Iris pigment epithelial cell (primary cell): ENCODE measurements at places on chromosomes 6 and 20.

DNA sequence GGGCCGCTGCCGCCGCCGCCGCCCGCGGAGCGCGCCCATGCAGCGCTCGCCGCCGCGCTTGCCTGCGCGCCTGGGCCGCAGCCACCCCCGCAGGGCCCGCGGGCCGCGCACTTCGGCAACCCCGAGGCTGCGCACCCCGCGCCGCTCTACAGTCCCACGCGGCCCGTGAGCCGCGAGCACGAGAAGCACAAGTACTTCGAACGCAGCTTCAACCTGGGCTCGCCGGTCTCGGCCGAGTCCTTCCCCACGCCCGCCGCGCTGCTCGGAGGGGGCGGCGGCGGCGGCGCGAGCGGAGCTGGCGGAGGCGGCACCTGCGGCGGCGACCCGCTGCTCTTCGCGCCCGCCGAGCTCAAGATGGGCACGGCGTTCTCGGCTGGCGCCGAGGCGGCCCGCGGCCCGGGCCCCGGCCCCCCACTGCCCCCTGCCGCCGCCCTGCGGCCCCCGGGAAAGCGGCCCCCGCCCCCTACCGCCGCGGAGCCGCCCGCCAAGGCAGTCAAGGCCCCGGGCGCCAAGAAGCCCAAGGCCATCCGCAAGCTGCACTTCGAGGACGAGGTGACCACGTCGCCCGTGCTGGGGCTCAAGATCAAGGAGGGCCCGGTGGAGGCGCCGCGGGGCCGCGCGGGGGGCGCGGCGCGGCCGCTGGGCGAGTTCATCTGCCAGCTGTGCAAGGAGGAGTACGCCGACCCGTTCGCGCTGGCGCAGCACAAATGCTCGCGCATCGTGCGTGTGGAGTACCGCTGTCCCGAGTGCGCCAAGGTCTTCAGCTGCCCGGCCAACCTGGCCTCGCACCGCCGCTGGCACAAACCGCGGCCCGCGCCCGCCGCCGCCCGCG is 730 bp downstream of the INSM1 start:
- DNase-seq: no peak

GRCh38 chr20:33299111-33299603 is 16.1 kb downstream of the BPIFB1 start:
- DNase-seq: peak; percentile 26

- DNase-seq: no peak
Measured at GRCh38 chr20:39778847-39779604, 816.9 kb downstream of the DHX35 start.

- DNase-seq: no peak
Measured at GRCh38 chr6:33983109-33983716, 162.7 kb downstream of the GRM4 start.

GRCh38 chr20:49279677-49280462 is 2.0 kb upstream of the ZNFX1 start:
- no peak for DNase-seq

DNA sequence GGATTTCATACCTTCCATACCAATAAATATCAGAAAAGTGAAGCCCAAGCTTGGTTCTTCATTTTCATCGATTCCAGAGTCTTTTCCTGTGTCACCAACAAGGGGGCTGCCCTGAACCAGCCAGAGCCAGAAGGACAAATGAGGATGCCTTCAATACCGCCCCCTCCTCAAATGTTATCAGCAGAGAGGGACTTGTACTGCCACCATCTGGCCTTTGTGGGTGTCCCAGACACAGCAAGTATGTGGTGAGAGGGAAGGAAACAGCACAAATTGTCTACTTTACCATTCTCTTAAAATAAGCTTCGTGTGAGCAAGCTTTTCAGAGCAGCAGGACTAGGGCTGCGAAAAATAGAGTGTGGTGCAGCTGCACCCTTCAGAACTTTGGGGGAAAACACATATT is 165.3 kb downstream of the SOBP start:
- no peak for DNase-seq

- peak; percentile 23 for DNase-seq
Measured at GRCh38 chr6:28105245-28105639, 19.2 kb upstream of the ZSCAN16 start.

GRCh38 chr6:34813028-34813713 is 21.3 kb downstream of the BLTP3A start:
- DNase-seq: no peak

- peak; percentile 70 for DNase-seq
Measured at GRCh38 chr20:21719592-21720214, 14.2 kb downstream of the PAX1 start.

DNA sequence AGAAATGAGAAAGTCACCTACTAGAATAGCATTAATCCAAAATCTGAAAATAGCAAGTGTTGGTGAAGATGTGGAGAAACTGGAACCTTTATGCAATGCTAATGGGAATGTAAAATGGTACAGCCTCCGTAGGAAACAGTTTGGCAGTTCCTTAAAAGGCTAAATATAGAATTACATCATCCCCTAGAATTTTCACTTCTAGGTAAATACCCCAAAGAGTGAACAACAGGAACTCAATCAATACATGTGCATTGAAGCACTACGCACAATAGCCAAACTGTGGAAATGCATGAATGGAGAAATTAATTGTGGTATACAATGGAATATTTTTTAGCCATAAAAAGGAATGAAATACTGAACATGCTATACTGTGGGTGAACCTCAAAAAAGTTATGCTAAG is 982.0 kb upstream of the FLRT3 start:
- no peak for DNase-seq
